GM06990 (cell line): ENCODE measurements at places on chromosomes 1 and 21.

- DNase-seq: no peak
These were observed 33.0 kb upstream of the CLDN14 start for GRCh38 chr21:36512971-36513370.

GRCh38 chr21:35424122-35424521, 375.0 kb upstream of the RUNX1 start:
- no peak for DNase-seq

- no peak for DNase-seq
These were observed 92.5 kb downstream of the LACTBL1 start for GRCh38 chr1:22880174-22880601.

GRCh38 chr1:234527346-234527745, 48.4 kb upstream of the TARBP1 start:
- no peak for DNase-seq

DNA sequence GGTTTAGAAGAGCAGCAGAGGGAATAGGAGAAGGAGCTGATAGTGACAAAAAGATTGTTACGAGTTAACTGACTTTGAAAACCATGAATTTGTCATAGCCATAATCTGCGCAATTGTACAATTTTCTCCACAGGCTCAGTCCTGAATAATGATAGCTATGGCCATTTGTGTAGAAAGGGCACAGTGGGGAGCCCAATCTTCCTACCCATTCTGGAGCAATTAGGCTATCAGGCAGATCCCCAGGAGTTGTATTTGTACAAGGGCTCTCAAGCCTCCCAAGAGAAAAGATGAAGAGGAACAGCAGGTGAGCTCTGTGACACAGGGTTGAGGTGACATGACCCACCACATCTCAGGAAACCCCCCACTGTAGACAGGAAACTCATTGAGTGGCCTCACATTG, 42.1 kb upstream of the SAMD13 start:
- no peak for DNase-seq

- DNase-seq: no peak
These were observed 58.2 kb upstream of the FOXD3 start for GRCh38 chr1:63264161-63264560.

- no peak for DNase-seq
These were observed 205.4 kb downstream of the NFIA start for GRCh38 chr1:61287734-61288133.

DNA sequence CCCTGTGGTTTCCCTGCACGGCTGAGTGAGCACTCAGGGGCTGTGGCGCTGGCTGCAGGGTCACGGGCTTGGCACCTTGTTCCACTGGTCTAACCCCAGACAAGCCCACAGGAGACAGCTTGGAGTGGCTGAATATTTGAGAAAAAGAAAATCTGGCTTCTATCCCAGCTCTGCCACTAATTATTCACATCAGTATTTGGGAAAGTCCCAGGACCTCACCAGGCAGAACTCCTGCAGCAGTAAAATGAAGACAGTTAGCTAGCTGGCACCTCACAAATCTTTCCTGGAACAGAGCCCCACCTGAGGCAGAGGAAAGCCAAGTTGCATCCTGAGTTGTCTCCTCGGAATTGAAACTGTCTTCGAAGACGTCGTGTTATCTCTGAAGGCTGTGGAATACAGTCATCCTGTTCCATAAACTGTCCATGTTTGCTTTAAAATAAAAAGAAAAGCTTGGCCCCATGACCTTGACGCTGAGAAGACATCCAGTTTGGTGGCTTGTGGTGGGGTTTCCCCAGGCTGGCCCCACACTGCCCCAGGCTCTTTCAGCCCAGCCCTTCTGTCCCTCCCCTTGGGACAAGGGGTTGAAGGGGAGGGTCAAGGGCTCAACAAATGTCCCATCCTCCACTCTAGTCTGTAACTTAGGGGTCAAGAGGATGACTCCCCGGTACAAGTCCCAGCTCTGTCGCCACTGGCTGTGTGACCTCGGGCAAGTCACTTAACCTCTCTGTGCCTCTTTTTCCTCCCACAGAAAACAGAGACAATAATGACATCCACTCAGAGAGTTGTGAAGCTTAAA, 93.8 kb upstream of the TMPRSS2 start:
- DNase-seq: no peak

DNA sequence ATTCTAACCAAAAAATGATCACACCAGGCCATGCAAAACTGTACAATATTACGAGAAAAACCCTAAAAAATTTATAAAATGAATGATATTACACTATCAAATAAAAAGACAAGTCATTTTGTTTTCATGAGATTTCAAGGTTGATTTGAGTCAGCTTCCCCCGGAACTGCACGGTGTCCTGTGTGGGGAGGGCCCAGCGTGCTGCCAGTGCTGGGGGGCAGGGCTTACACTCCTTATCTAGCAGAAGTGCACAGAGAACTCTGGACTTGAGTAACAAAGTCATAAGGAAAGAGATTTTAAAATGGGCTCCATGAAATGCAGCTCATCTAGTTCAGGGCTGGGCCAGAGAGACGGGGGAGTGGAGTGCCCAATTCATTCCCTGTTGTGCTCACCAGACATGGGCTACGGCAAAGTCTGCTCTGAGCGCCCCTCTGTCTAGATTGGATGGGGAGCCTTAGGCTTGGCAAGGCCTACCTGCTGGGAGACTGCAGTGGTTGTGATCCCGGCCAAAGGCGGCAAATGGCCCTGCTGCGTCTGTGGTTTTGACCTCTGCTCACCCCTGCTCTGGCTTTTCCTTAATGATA, 50.1 kb downstream of the COQ8A start:
- peak; percentile 59 for DNase-seq

DNA sequence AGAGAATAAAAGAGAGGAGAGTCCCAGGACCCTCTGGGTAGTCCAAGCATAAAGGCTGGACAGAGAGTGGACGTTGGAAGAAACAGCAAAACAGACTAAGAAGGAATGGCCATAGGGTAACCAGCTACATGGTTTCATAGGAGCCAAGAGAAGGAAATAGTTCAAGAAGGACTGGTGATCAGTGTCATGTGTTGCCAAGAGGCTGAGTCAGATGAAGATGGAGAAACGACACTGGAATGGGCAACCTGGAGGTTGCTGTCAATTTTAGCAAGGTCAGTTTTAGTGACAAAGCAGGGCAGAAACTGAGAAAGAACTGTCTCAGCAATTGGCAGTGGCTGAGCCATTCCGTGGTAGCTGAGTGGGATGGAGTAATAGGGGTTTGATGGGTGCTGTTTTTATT, 41.4 kb downstream of the HMGB4 start:
- no peak for DNase-seq

GRCh38 chr1:112457241-112457640, 51.5 kb upstream of the WNT2B start:
- DNase-seq: no peak

DNA sequence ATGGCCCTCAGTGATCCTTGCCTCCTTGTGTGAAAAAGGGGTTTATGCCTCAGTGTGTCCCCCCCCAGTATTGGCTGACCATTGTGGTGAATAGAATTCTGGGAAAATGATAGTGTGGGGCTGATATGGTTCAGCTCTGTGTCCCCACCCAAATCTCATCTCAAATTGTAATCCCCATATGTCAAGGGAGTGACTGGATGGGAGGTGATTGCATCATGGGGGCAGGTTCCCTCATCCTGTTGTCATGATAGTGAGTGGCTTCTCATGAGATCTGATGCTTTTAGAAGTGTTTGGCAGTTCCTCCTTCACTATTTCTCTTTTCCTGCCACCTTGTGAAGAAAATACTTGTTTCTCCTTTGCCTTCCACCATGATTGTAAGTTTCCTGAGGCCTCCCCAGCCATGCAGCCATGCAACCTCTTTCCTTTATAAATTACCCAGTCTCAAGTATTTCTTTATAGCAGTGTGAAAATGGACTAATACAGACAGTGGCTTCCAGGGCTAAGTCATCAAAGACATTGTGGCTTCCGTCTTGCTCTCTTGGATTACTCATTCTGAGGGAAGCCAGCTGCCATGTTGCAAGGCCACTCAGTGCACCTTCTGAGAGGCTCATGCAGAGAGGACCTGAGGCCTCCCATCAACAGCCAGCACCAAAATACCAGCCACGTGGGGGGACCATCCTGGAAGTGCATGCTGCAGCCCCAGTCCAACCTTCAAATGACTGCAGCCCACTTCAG, 40.6 kb upstream of the SOD1 start:
- DNase-seq: no peak

- peak; percentile 53 for DNase-seq
These were observed 519 bp downstream of the RERE start for GRCh38 chr1:8816831-8817411.

GRCh38 chr1:212293579-212293978, 8.4 kb downstream of the PPP2R5A start:
- DNase-seq: no peak

DNA sequence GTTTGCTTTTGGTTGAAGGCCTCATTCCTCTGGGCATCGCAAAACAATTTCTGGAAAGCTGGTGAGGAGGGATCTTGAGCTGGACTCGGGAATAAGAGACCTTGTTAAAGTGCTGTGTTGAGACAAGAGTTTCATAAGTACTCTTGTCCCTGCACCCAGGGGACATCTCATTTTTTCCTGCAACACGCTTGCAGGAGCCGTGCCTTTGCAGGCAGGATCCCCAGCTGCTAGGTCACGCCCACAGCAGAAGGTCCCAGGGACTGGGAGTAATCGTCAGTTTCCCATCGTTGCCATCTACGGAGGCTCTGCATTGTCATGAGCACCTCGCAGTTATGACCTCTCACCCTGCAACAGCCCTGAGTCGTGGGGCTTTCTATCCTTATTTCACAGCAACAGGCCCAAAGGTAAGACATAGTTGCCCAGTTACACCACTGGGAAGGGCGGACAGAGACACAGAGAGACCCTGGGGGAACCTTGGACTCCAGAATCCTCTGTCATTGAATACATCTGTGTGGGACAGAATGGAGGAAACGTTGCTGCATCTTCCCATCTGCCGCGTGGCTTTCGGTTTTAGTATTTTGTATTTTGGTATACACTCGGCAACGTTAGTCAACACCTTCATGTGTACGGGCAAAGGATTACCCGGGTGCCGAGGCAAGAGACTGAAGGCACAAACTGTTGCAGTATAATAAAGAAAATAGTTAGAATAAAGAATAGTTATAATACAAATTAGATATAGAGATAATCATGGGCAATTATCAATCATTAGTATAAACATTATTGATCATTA, 60.4 kb upstream of the DMRTB1 start:
- no peak for DNase-seq

GRCh38 chr1:17400725-17401341, 28.8 kb downstream of the PADI6 start:
- no peak for DNase-seq

GRCh38 chr1:155645034-155645598, 35.1 kb downstream of the MSTO1 start:
- no peak for DNase-seq

GRCh38 chr1:8938232-8938999, 7.3 kb upstream of the CA6 start:
- no peak for DNase-seq

DNA sequence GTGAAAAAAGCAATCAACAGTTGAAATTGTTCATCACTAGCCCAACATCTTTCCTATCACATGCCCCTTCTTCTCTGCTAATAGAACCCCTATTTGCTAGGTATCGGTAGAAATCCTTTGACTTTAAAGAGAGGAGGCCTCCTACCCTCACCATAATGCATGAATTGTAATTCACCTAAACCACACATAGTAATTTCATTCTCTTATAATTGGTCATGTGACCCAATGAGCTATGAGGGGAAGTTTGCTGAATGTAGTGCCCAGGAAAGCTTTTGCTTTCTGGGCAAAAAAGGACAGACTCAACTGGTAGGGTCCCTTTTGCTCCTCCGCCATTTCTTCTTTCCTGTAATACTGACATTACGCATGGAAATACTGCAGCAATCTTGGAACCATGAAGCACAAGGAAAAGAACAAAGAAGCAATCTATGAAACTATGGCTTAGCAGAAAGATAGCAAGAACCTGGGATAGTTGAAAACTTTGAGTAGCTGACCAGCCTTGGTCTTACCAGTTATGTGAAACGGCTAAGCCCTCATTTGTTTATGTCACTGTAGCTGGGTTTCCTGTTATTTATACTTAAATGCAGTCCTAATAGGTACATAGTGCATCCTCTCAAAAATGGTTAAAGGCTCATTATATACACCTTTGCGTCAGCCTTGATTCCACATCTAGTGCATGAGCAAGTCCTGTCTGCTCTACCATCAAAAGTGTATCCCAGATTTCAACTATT, 10.2 kb upstream of the CHI3L2 start:
- peak; percentile 50 for DNase-seq

DNA sequence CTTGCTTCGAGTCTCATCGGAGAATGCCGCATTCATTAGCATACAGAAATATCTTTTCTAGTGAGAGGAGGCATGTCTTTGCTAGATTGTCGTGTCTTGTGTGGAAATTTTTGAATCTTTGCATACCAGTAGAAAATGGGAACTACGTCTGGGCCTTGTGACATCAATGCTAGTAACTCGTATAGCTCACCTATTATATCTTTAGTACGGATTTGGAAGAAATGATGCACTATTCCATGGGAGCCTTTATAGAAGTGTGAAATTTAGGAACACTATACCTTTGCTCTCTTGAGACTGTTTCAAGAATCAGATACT, 835 bp downstream of the UHMK1 start:
- DNase-seq: no peak

- DNase-seq: no peak
These were observed 36.7 kb downstream of the FAM163A start for GRCh38 chr1:179779645-179780272.

DNA sequence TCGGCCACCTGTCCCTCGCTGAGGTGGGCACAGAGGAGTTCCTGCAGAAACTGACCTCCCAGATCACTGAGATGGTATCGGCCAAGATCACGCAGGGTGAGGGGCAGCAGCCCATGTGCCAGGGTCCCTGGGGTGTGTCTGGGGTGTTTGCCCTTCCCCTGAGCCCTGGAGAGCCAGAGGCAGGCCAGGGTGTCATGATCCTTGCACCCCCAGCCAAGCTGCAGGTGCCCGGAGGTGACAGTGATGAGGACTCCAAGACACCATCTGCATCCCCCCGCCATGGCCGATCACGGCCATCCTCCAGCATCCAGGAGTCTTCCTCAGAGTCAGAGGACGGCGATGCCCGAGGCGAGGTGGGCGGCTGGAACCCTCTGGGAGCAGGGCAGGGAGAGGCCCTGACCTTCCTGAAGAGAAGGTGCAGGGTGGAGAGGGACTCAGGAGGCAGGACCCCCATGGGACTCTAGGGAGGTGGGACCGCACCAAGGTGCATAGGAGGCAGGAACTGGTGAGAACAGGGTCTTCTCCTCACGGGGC, 69.5 kb downstream of the TRIM11 start:
- DNase-seq: no peak

- DNase-seq: no peak
These were observed 16.4 kb downstream of the PPP2R5A start for GRCh38 chr1:212301580-212301979.

- DNase-seq: no peak
These were observed 24.2 kb downstream of the CEP170 start for GRCh38 chr1:243230914-243231313.

- no peak for DNase-seq
These were observed 169.3 kb upstream of the NR5A2 start for GRCh38 chr1:199858171-199858570.

DNA sequence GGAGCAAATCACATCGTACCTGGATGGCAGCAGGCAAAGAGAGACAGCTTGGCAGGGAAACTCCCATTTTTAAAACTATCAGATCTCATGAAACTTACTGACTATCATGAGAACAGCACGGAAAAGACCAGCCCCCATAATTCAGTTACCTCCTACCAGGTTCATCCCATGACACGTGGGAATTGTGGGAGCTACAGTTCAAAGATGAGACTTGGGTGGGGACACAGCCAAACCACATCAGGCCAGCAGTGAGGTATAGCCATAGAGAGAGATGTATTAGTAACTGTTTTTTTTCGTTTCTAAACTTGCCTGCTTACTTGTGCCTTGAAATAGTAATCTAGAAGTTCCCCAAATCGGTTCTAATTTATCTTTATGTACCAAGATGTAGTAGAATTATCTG, 48.9 kb downstream of the AK4 start:
- DNase-seq: no peak
